Left lung (tissue), 14 donors: ENCODE measurements at places on chromosomes 7 and 10.
A peak's percentile ranks its signal among the peaks of the same experiment; 100 is the strongest.

DNA sequence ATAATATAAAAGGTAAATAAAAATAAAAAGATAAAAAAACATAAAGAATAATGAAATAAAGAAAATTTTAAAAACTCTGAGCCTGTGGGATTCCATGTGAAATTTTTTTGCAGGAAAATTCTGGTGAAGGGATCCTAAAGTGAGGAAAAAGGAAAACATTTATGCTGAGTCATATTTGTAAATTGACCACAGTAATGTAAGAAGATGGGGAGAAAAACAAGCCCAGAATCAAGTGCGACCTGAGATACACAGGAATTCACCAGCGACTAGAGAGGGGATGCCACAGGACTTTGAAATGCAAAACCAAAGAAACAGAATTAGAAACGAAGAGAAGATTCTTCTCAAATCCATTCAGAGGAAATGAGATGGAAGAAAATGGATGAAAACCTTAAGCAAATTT is 133.8 kb upstream of the PFKP start:
- no peaks in the 10 kb centered on the region for H3K4me1 ChIP-seq
- H3K36me3 ChIP-seq, result no peaks in the 10 kb centered on the region
- H3K27ac ChIP-seq, result no peak overlapping the region
- H3K4me3 ChIP-seq, result no peak overlapping the region
- H3K27me3 ChIP-seq, result no peaks in the 10 kb centered on the region

- H3K27ac ChIP-seq, result peak overlapping the region; percentile 40
- peaks cover 15% of the 10 kb centered on the region for H3K4me1 ChIP-seq
- peak overlapping the region; percentile 32 for H3K4me3 ChIP-seq
- peak; percentile 91 for DNase-seq
- no peaks in the 10 kb centered on the region for H3K36me3 ChIP-seq
Observed at GRCh38 chr10:124354411-124355382, 64.0 kb downstream of the OAT start.

DNA sequence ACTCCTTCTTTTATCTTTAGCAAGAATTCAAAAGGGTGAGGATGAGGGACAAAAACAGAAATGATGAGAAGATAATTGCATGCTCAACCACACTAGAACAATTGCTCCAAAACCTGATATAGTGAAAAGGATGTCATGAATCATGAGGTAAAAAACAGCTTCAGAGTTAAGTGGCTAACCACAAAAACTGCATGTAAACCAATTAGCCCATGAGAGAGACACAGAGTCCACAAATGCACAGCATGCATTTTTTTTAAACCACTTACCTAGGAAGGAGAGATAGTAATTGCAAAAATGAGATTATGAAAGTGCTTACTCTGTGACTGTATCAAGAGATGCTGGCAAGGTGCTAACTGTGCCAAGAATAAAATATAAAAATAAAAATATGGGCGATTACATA is 132.9 kb downstream of the MBL2 start:
- no peaks in the 10 kb centered on the region for H3K36me3 ChIP-seq
- no peak overlapping the region for H3K27ac ChIP-seq
- no peak for DNase-seq
- no peaks in the 10 kb centered on the region for H3K27me3 ChIP-seq
- H3K4me3 ChIP-seq, result no peak overlapping the region

- peaks cover 49% of the 10 kb centered on the region for H3K27me3 ChIP-seq
- DNase-seq, result peak; percentile 66
- peak overlapping the region; percentile 92 for H3K27ac ChIP-seq
- peak overlapping the region; percentile 75 for H3K4me3 ChIP-seq
- no peaks in the 10 kb centered on the region for H3K36me3 ChIP-seq
Observed at GRCh38 chr10:124091646-124092249, 1.6 kb downstream of the CHST15 start.

- no peak for DNase-seq
- no peak overlapping the region for H3K27ac ChIP-seq
- H3K4me1 ChIP-seq, result no peaks in the 10 kb centered on the region
Observed at GRCh38 chr7:148107443-148108127, 483.0 kb upstream of the C7orf33 start.

DNA sequence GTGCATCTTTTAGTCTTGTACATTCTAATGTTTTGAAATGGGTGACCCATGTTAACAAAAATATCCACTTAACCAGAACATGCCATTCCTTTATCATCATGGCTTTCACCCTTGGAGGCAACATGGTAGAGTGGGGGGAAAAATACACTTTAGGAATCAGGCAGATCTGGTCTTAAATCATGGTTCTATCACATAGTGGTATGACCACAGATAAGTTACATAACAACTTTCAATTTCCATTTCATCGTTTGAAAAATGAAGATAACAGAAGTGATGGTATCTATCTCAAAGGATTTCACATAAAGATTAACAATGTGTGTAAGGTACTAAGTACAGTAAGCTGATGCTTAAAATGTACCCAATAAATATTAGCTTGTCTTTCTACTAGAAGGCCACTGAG is 19.0 kb downstream of the TMEM168 start:
- H3K4me3 ChIP-seq, result no peak overlapping the region
- H3K27ac ChIP-seq, result no peak overlapping the region
- H3K27me3 ChIP-seq, result no peaks in the 10 kb centered on the region
- H3K4me1 ChIP-seq, result no peaks in the 10 kb centered on the region

DNA sequence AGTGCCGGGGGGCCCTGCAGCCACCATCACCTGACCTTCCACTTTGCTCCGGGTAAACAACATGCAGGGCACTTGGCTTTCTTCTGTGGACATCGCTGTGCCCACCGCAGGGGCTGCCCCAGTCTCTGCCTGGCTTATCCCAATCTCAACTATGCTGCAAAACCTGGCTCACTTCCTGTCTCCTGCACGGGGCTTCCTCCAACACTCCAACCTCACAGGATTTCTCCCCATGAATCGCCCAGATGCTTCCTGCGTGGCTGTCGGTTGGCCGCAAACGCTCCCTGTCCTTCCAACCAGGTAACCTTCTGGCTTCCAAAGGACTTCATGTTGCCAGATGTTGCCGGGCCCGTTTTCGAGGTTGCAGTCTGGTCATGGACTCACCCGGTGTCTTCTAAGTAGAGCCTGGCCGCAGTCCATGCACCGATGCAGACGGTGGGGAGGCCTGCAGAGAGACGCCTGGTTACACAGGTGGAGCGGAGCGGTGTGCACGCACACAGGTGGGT is 109.0 kb downstream of the VIPR2 start:
- H3K27ac ChIP-seq, result no peak overlapping the region
- peaks cover 46% of the 10 kb centered on the region for H3K27me3 ChIP-seq
- peaks cover 1% of the 10 kb centered on the region for H3K4me1 ChIP-seq
- no peak for DNase-seq
